NB4 (cell line): ENCODE measurements at places on chromosomes 7 and 10.

GRCh38 chr10:96511044-96511945 is 2.4 kb downstream of the TLL2 start:
- DNase-seq, result peak; percentile 55

DNA sequence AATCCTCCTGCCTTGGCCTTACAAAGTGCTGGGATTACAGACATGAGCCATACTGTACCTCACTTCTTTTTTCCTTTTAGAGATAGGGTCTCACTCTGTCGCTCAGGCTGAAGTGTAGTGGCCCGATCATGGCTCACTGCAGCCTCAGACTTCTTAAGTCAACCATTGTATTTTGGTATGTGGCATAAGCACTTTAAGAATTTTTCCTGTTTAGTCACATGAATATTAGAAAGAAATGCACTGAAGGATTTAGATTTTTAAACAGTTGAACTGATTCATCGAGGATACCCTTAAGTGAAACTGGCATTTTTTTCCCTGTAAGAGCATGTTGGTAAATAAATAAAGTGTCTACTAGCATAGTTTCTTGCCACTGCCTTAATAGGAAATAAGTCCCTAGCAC is 319.3 kb upstream of the CACNA2D1 start:
- no peak for DNase-seq

- no peak for DNase-seq
Observed at GRCh38 chr7:141455723-141456122, 95.5 kb upstream of the AGK start.

DNA sequence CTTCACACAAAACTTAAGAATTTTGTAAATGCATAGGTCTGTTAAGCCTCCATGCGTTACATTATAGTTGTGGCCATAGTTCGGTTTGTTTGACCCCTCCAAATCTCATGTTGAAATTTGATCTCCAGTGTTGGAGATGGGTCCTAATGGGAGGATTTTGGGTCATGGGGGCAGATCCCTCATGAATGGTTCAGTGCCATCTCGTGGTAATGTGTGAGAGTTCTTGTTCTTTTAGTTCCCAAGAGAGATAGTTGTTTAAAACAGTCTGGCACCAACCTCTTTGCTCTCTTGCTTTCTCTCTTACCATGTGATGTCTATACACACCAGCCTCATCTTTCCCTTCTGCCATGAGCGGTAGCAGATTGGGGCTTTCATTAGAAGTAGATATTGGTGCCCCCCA is 264.3 kb downstream of the TCF7L2 start:
- DNase-seq, result no peak

DNA sequence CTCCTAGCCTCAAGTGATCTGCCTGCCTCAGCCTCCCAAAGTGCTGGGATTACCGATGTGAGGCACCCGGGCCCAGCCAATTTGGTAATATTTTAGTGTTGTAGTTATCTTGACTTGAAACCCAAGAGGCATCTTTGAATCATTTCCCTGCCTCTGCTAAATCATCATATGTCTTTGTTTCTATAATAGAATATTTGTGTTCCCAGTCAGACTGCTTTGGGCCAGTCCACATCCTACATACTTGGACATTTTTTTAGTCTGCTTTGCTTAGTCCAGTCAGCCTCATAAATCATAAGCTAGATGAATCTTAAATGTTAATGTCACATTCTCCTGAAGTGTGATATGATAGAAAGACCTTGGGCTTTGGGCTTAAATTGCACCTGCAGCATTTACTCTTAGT is 5.9 kb downstream of the STAM start:
- no peak for DNase-seq

- DNase-seq, result peak; percentile 83
Observed at GRCh38 chr10:104322416-104322782, 15.9 kb downstream of the ITPRIP start.
